ENCODE measurements at places on chromosomes 16 and 17.

GRCh38 chr16:35754391-35755369 is 2295.3 kb downstream of the TP53TG3F start:
- DNase-seq = no peak

DNA sequence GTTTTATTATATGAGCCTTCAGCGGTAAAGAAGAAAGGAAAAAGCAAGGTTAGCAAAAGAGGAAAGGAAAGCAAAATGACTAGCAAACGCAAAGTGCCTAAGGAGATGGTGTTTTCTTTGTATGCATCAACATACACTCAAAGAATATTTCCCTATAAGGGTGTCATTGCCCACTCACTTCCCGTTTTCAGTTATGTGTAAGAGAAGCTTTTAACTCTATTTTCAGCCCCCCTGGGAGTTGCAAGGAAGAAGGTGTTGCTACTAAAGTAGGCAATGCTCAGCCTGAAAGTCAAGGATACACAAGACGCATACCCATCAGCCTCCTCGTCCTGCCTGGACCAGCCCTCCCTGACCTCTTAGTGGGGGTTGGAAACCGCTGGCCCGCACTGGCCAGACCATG is 267.7 kb upstream of the ZFHX3 start:
- DNase-seq = no peak

DNA sequence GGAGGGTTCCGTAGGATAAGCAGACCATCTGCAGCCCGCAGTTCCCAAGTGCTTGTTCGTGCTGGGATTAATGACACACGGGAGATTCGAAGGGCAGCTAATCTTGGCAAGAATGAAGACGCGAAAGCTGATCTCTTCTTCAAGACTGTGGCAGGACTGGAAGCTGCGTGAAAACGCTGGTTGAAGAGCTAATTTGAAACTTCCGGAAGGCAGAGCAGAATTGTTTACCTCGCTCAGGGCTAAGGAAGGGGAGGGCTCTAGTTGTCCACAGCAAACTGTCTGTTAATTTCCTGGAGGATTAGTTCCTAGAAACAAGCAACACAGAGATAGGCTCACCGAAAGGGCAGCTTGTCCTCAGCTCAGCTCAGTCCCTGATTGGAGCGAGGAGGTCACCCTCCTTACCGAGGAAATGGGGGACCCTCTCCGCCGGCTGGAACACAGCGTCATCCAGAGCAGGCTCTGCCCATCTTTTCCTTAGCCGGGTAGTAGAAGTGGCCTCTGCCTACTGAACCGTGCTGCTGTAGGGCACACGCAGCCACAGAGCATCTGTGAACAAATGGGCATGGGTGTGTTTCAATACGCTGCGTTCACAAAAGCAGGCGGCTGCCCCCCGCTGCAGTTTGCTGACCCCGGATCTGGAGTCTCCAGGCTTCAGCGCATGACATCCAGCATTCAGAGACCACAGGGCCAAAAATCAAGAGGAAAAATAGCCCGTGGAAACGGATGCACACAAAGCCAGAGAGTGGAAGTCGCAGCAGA is 16.7 kb upstream of the BAIAP2 start:
- no peak for DNase-seq

- DNase-seq = no peak
Measured at GRCh38 chr16:88742896-88743605, 36.7 kb downstream of the CTU2 start.

DNA sequence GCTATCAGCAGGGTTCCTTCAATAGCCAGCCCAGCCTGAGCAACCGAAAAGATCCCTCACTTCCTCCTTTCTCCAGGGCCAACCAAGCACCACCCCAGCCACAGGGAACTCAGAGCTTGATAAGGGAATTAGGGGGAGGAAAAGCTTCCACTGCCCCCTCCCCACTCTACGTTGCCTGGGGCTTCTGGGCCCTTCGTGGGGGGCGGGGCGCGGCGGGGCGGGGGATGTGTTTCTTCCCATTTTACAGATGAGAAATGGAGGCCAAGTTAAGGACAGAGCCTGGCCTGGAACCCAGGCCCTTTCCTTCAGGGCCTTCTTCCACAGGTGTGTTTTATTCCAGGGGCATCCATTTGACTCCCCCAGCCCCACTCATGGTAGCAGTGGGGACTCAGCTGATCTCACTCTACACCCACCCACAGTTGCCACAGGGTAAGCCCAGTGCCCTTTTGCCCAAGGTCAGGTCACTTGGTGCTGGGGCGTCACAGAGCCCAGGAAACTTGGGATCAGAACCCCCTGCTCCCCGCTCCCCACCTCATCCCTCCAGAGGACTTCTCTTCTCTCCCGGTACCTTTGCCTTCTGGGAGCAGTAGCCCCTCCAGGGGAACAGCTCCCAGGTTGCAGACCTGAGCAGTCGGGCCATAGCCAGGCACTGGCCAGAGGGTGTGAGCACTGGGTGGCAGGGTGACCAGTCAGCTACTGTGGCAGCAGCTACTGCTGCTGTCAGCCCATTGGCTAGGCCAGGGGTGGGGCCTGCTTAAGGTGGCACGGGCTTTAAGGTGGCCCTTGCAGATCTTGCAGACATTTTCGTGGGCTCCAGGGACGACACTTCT is at the start of gene LDHD:
LDHD (minus strand) TSS at position 700 of the 830 bp plus-strand sequence; CDS start at position 640, 60 bp downstream.
- DNase-seq = no peak

DNA sequence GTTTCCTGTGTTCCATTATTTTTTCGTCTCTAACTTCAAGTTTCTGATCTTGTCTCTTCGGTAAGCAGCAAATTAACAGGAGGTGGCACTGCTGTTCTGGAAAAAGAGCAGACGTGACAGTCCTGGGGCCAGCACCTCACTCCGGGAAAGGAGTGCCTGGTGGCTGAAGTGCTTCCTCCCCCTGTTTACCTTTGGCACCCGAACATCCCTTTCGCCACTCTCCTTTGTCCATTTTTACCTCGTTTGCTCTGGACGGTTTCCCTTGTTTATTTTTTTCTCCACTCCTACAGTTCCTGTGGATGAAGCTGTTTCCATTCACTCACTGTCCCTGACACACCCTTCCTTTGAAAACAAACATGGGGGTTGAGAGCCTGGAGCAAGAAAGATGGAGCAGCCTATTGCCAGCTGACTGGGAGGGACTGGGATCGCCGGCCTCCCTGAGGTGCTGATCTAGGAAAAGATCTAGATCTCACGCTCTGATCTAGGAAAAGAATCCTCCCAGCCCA is 12.6 kb downstream of the SAP30BP start:
- DNase-seq = no peak

DNA sequence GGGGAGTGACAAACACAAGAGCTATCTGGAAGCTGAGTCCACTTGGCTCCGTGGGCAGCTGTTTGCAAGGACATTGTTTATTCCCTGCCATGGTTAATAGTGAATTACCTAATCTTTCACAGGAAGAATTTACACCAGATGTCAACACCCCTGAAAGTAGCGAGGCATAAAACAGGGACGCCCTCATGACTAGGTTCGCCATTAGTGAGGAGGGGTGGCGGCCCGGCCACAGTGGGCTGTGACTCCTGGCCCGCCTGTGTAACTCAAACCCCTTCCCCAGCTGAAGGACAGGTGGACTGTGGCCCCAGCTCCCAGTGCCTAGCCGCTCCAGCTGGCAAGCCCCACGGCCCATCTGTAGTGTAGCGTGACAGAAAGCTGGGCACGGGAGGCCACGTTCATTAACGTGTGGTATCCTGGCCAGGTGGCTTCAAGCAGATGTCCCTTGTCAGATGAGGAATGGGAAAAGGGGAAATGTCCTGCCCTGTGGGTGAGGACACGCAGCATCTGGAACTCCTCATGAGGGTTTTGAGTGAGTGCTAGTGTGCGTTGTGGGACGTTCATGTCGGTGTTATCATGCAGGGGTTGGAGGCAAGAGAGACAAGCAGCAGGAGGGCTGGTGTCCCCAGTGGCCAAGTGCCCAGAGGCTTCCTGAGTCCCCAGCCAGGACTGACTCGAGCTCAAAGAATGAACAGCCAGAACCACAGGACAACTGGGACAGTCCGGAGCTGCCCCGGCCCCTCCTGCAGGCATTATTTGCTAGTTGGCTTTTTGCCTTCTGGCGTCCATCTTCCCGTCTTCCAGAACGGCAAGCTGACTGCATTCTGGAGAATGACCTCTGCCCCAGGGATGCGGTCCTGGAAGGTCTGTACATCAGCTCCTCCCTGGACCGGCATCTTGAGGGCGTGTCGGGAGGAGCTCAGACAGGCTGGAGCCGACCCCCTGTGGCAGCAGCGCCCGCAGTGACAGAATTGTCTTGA is 19.2 kb downstream of the KDM8 start:
- no peak for DNase-seq

- DNase-seq = peak; percentile 37
Measured at GRCh38 chr16:46853713-46854443, 22.9 kb upstream of the C16orf87 start.

DNA sequence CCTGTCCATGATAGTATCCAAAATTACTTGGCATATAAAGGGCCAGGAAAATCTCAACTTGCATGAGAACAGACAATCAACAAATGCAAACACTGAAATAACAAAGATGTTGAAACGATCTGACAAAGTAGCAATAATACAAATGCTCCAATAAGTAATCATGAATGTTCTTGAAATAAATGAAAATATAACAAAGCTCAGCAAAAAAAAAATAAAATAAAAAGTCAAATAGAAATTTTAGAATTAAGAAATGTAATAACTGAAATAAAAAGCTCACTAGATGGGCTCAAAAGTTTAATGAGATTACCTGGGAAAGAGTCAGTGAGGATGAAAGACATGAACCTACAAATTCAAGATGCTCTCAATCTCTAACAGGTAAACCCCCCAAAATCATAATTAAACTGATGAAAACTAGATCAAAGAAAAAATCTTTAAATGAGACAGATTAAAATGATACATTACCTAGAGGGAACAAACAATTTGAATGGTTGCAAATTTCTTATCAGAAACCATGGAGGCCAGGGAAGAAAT is 319.0 kb upstream of the IRX3 start:
- no peak for DNase-seq

DNA sequence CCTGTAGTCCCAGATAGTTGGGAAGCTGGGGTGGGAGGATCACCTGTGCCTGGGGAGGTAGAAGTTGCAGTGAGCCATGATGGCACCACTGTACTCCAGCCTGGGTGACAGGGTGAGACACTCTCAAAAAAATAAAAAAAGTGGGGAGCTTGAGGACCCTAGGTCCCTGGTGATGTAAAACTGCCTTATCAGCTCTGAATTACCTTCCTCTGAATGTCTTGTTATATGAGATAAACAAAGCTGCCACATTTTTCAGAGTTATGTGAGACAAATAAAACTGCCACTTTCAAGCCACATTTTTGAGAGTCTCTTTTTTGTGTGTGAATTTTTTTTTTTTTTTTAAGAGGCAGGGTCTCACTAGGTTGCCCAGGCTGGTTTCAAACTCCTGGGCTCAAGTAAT is 32.0 kb upstream of the B4GALNT2 start:
- DNase-seq = no peak

DNA sequence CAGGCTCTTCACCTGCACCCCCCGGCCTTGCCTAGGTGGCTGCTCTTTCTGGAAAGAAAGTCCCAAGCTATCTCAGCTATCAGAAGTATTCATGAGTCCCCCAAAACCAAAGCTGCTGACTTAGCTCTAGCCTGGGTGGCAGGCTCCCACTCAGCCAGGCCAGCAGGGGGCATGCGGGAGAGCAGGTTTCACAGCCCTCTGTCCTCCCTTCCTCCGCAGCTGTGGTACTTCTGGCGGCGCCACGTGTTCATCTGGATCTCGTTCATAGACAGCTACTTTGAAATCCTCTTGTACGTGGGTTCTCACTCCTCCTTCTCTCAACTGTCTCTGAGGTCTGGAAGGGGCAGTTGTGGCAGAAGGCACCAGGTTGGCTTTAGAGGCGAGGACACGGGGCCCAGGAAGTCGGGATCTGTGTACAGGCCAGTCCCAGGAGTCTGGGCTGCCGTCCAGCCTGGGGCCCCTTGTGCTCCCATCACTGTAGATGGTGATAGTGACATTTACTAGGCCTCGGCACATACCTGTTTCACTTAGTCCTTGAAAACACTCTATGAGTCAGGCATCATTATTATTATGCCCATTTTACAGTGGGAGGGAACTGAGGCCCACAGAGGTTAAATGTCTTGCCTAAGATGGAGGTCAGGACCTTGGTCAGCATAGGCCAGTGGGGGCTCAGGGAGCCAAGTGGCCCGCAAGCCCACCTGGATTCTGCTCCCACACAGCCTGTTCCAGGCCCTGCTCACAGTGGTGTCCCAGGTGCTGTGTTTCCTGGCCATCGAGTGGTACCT is 12.9 kb downstream of the TRPV2 start:
- DNase-seq = peak; percentile 39

DNA sequence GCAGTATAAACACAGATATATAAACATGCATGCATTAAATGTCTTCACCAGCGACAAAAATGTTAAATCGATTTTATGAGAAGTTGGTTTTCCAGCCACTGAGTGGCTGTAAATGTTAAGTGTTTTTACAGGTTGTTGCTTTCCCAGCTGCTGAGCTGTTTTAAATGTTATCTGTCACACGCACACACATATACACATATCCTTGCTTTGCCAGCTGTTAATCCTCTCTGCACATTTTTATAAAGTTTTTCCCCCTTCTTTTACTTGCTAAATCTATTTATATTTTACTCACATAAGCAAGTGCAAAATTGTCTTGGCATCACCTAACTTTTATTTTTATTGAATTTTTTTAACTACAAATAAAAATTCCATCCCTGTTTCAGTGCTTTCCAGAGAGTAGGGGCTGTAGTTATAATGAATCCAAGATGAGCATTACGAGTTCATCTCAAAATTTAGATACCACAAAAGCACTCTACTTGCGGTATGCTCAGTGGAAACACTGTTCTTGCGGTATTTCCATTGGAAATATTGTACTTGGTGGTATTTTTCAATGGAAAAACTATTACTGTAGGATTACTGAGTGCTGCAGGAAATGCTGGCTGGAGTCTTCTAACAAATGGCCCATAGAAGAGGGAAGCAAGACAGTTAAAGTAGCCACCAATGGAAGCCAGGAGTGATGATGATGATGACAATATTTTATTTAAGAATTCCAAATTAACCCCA is 124.9 kb upstream of the KCNJ16 start:
- DNase-seq = no peak

- DNase-seq = no peak
Measured at GRCh38 chr17:43384476-43384862, 14.3 kb upstream of the ARL4D start.
